ENCODE measurements at places on chromosomes 2 and 18.

GRCh38 chr18:31303771-31304170 is 14.2 kb upstream of the DSG1 start:
- no peak for DNase-seq

DNA sequence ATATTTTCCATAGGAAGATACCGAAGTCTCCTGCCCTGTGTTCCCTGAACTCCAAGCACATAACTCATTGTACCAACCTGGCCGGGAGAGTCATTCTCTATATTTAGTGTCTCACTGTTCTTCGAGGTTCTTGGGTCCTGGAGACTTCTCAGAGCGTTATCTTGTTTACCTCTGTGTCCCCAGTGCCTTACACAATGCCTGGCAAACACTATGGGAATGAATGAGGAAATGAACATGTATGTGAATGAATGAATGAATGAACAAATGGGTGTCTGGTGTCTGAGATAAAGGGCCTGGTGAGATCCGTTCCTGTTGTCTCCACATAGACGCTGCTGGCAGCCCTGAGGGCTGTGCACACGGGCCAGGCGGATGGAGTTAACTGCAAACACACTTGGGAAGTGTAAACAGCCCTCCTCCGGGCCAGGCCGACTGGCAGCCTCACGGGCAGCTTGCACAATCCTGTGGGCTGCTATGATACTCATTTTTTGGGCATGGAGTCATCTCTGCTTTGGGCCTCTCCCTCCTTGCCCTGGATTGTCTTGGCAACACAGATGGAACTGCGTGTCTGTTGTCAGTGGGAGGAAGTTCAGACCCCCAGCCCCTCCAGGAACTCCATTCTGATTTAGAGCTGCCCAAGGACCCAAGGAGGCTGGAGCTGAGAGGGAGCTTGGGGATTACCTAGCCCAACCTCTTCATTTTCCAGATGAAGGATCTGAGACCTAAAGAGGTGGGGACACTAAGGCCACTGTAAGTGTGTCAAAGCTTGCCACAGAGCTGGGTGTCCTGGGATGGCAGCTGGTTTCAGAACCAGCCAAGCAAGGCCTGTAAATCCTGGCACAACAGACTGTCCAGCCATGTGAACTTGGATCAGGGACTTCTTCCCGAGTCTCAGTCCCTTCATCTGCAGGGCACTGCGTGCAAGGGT is 124.4 kb downstream of the INHBB start:
- no peak for DNase-seq

GRCh38 chr18:11972371-11973174 is 8.7 kb upstream of the IMPA2 start:
- no peak for DNase-seq

GRCh38 chr2:232646726-232647125 is 13.3 kb downstream of the EFHD1 start:
- DNase-seq: no peak

- DNase-seq: no peak
These were observed 195.7 kb downstream of the ARL4C start for GRCh38 chr2:234300932-234301823.

DNA sequence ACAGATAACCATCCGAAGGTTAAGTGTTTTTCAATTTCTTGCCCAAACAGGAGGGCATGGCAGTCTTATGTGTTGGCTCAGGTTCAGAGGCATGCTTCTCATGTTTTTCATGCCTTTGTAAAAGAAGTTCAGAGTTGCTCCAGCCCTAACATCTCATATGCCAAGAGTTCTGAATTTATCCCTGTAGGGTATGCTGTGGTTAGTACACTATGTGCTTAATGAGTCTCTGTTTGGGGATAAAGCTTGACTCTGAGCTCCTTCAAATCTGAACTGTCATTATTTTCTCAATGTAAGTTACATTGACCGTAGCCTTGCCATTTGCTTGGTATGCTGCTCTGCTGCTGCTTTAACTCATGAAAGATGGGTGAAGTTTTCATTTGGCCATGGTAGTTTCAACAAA is 67.9 kb upstream of the PNPT1 start:
- no peak for DNase-seq

DNA sequence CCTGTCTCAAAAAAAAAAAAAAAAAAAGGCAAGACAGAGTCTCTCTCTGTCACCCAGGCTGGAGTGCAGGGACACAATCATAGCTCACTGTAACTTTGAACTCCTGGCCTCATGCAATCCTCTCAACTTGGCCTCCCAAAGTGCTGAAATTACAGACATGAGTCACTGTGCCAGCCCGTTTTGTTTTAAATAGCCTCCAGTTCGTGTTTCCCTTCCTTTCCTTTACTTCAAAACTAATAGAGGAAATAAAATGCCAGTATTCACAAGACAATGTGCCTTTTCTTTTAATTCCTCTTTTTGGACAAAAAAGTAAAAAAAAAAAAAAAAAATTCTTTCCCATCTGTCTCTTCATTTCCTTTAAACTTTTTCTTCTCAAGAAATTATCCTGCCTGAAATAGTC is 54.5 kb upstream of the ACMSD start:
- DNase-seq: no peak

- no peak for DNase-seq
These were observed 75.6 kb upstream of the RFX8 start for GRCh38 chr2:101550555-101550954.

GRCh38 chr2:44244135-44244871 is 31.0 kb upstream of the SLC3A1 start:
- peak; percentile 50 for DNase-seq

GRCh38 chr2:10285556-10286198 is 17.0 kb upstream of the HPCAL1 start:
- DNase-seq: no peak

DNA sequence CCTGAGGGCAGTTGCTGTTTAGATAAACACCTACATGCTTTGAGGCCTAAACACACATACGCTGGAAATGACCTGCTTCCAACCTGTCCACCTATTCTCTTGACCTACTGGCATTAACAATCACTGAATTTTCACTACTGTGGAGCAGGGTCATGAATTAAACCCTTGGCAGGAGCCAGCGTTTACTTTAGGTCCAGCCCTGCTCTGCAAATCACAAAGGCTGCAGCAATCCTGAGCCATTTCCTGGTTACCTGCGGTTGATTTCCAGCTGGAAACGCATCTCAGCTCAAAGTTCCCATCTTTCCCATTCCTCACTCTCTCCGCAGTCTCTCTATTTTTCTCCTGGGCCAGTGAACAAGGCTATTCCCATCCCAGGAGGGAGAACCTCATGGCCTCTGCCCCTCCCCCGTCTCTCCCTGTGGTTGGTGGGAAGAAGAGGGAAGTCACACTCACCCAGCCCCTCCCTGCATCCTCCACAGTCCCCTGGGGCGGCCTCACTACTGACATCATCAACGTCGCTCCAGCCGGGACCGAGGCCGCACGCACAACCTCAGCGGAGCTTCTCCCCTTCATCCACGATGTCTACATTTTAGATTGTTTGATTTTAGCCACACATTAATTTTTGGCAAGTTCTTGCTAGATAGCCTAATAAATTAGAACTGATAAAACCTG is 84.5 kb upstream of the SNTG2 start:
- no peak for DNase-seq

- DNase-seq: peak; percentile 30
These were observed 30.7 kb upstream of the ERCC3 start for GRCh38 chr2:127324635-127325034.

DNA sequence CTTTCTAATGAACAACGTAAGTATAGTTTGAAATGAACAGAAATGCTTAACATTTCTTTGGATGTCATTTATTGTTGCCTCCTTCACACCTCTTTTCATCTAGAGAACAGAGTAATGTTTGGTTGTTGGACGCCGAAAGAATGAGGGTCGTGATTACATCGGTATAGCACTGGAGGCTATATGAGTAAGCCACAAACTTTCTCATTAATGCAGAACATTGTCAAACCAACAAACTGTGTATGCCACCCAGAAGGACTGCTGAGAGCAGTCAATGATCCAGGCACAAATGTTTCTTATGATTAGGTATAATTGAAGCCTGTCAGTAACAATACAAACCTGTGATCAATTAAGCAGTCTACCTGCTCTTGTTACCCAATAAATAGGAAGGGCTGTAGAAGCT is 1494.7 kb upstream of the NXPH2 start:
- DNase-seq: no peak

DNA sequence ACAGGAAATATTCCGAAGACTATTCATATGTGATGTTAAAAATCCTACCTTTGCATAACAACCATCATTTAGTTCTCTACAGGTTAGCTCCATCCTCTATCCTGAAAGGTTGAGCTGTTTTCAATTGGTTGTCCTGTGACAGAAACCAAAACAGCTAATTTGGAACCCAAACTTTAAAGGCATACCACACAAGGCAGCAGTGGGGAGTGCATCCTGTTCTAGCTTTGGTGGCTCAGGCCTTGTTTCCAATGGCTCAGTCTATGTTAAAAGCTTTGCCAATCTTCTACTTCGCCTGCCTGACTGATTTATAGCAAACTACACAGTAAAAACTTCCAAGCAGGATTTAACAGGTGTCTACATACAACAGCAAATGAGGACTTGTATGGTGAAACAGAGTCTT is 3.2 kb downstream of the CD226 start:
- DNase-seq: no peak

DNA sequence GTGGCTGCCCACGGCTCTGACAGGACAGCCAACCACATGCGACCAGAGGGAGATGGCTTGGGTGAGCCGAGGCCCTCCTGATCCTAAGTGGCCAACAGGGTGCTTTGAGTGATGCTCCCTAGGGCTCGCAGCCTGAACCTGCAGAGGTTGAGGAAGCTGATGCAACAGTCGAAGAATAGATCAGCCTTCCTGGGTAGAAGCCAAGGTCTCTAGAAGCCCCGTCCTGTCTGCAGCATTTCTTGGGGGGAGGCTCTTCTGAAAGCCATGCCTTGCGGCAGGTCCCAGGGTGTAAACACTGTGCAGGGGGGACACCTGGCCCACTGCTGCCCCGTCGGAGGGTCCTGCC is 136.4 kb downstream of the HDAC4 start:
- no peak for DNase-seq

GRCh38 chr2:46942891-46943626 is 27.5 kb upstream of the MCFD2 start:
- no peak for DNase-seq

GRCh38 chr18:22015156-22015555 is 154.2 kb upstream of the GATA6 start:
- DNase-seq: no peak

GRCh38 chr2:17470855-17471641 is 47.2 kb downstream of the RAD51AP2 start:
- peak; percentile 74 for DNase-seq

DNA sequence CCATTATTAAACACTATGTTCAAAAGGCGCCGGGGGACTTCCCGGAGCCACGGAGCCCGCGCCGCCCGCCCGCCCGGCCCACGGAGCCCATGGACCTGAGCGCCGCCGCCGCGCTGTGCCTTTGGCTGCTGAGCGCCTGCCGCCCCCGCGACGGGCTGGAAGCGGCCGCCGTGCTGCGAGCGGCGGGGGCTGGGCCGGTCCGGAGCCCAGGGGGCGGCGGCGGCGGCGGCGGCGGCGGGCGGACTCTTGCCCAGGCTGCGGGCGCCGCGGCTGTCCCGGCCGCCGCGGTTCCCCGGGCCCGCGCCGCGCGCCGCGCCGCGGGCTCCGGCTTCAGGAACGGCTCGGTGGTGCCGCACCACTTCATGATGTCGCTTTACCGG is 197 bp downstream of the GDF7 start:
- DNase-seq: no peak

DNA sequence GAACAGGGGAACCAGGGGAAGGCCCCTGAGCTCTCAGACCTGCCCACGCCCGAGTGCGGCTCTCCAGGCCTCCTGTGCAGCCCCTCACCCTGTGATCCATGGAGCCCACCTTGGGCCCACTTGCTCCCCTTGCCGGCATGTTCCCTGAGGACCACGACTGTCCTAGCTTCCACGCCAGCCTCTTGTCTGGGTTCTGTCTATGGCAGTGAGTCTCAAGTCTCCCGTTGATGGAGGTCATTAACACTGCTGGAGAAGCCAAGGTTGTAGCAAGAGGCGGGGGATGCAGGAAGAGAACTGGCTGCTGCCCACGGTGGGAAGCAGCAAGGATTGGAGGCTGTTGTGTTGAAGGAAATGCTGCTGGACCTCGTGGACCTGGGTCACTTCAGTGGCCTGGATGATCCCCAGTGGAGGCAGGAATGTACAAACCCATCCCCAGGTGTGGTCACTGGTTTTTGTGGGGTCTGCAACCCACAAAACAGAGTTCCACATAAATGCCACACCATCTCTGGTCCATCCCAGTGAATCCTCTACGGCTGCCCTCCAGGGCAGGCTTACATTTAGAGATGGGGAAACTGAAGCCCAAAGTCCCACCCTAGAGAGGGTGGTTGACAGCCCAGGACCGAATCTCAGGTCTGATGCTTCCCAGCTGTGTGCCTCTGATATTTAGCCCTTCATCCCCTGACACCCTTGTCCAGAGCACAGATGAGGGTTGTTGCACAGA is 150.3 kb downstream of the NDUFA10 start:
- no peak for DNase-seq

DNA sequence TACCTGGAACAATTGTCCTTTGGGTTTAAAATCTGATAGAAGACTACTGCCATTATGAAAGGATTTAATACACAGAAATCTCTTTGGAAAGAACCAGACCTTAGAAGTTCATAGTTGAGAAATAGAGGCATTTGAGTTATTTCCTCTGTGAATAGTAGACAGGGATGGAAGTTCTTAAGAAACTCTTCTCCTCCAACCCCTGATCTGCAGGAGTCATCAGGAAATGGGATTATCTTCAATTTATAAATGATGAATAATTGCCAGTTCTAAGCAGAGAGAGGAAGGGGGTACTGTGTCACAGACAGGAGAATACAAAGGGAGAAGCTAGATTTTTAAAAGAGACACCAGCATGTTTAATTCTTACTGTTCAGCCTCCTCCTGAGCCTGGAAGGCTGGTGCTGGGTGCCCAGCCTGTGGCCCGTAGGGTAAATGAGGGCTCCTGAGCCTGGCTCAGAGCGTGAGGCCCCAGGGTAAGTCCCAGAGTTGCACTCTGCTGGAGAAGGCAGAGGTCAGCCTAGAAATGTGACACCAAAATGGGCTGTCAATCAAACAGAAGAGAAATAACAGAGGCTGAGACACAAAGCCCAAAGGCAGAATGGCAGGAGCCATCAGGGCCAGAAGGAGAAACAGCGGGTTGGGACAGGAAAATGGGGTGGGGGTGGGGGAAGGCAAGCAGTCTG is 58.2 kb upstream of the PKDCC start:
- no peak for DNase-seq

DNA sequence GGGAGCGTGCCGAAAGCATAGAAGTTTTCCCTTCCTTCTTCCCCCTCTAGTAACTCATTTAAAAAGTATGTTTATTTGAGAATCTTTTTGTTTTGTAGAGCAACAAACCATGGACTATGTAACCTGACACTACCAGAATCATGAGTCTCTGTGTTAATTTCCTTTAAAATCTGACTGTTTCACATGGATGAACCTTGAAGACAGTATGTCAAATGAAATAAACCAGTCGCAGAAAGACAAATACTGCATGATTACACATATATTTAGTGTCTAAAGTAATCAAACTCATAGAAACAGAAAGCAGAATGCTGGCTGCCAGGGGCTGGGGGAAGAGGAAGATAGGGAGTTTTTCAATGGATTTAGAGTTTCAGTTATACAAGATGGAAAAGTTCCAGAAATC is 32.3 kb downstream of the PTPN2 start:
- DNase-seq: no peak

Data from NCI-H2171 (cell line).